ENCODE measurements at places on chromosomes 7 and 10. TPM values are rescaled to one million over a fixed set of nuclear protein-coding genes. Genes with fewer than 3 reads are reported as not detected.

- no peak for DNase-seq
These were observed 62.5 kb upstream of the ATRNL1 start for GRCh38 chr10:115030483-115031200.

DNA sequence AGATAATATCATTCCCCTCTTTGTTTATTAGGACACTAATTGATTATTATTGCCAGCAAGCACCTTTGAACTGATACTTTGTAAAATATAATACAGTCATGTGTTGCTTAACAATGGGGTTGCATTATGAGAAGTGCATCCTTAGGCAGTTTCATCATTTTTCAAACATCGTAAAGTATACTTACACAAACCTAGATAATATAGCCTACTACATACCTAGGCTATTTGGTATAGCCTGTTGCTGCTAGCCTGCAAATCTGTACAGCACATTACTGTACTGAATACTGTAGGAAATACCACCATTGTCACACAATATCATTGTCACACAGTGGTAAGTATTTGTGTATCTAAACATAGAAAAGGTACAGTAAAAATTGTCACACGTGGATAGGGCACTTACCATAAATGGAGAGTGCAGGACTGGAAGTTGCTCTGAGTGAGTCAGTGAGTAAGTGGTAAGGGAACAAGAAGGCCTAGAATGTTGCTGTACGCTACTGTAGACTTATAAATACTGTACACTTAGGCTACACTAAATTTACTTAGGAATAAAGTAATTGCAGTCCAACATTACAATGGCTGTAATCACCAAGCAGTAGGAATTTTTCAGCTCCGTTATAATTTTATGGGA is 70.7 kb downstream of the LCOR start:
- no peak for DNase-seq

FBXO24 gene
- not detected for total RNA-seq

- no peak for DNase-seq
These were observed 121.0 kb downstream of the KCNMA1 start for GRCh38 chr10:77516575-77516974.

DNA sequence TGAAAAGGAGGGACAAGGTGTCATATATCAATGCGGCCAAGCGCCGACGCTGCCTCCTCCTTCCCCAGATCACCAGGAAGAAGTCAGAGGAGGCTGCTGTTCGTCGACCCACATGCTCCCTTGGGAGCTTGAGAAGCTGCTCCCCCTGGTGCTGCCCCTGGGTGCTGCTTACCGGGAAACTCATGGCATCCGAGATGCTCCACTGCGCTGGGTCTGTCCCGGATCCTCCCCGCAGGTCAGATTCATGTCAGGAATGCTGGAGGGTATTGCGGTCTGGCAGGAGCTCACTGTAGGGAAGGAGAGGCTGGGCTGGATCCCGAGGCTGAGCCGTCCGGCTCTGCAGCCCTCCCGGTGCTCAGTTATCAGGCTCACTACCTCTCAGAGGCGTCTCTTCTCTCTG is 123.7 kb upstream of the FAM20C start:
- no peak for DNase-seq

TWIST1 gene
- not detected for total RNA-seq

DNA sequence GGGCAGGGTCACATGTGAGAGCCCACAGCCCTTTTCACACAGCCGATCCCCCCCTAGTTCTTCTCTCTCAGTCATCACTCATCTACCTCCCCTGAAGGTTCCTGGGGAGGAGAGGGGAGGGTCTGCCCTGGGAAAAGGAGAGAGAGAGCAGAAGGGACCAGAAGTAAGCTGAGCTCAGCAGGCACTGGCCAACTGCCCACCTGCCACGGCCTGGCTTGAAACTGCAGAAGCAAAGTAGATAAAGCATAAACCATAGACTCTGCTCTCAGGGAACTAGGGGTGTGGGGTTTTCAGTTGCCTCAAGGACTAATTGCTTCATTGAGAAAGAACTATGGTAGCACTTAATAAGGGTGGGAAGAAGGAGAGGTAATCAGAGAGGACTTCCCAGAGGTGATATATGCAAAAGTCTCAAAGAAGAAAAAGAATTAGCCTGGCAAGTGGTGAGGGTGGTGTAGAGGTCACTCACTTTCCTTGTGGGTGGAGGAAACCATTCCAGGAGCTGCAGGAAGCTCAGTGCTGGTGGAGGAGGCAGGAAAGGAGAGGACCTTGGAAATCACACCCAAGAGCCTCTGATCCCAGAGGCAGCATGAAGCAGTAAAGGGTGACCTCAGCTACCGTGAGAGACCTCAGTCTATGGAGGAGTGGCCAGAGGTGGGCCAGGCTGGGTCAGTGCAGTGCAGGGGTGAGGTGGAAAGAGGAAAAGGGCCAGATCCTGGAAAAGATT is 17.2 kb downstream of the PILRA start:
- DNase-seq = peak; percentile 62

GRCh38 chr10:22795546-22795945 is 81.2 kb upstream of the PIP4K2A start:
- DNase-seq = no peak

GRCh38 chr7:47488969-47489342 is 93.0 kb downstream of the TNS3 start:
- DNase-seq = no peak

DNA sequence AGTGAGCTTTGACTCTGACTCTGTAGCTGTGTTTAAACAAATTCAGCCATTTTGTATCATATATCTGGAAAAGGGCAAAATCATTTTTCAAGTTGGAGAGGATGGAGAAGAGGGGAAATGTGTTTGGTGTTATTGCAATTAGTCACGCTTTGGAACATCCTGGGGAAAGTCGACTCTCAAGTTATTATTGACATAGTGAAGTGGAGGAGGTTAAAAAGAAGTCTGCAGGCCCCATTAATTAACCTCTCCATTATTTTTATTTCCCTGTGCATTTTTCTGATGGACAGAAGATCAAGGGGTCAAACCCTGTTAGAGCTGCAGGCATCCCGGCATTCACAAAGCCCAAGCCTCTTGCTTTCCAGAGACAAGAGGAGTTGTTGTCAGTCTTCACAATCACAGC is 132.6 kb downstream of the TEX36 start:
- no peak for DNase-seq
